NCI-H510A treated with DMSO at 0.1 percent for 48 hours (cell line): ENCODE measurements at places on chromosomes 13 and 19.

DNA sequence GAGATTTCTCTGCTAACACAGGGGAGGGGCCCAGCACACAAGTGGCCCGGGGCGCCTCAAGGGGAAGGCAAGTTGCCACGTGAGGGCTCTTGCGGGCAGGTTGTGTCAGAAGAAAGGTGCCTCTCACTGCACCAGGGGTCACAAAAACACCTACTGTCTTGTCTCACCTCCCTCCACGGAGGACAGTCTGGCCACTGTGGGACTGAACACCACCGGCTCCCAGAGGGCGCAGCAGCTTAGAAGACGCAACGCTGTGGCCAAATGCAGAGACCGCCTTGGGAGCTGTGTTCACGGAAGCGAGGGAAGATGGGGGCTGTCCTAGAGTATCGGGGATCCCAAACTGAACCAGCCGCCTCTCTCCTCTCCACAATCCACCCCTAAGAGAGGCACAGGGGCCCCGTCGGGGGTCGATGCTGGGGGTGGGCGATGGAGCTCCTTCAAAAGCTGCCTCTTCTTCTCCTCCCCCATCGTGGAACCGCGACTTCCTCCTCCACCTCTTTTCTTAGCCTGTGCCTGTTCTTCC is 177.5 kb downstream of the FOXO1 start:
- DNase-seq: no peak

DNA sequence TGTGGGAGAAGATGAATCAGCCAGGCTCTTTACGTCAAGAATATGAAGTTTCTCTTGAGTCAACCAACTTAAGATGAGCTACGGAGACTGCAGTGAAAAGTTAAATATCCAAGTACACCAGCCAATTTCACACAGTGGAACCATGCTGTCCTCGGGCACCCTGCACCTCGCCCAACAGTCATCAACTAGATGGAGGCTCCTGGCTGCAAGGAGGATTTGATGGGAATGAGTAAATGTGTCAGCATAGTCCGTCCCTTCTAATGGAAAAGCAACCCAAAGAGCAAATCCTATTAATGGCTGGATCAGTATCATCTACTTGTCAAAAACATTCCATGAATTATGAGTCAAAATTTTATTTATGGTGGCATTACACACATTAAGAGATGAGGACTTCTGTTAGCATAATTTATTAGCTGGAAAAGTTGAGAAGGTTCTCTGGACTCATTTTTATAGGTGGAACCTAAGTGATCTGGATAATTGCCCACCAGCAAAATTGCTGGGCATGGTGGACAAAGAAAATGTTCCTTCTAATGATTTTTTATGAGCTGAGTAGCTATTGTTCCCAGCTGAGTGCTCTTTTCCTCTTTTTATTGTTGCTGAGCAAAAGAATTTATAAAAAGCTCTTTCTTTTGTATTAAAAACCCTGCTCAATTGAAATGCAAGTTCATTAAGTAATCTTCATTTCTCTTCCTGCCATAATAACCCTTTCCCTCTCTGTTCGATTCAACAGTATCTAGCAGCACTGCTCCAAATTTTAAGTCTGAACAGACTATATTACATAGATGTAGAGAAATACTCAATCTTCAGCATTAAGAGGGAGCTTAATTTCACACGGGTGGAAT is 88.4 kb downstream of the DNAJC15 start:
- no peak for DNase-seq

- no peak for DNase-seq
Measured at GRCh38 chr13:102376318-102376717, 25.5 kb downstream of the FGF14 start.

- DNase-seq: no peak
Measured at GRCh38 chr19:6660930-6661329, 9.0 kb downstream of the TNFSF14 start.

DNA sequence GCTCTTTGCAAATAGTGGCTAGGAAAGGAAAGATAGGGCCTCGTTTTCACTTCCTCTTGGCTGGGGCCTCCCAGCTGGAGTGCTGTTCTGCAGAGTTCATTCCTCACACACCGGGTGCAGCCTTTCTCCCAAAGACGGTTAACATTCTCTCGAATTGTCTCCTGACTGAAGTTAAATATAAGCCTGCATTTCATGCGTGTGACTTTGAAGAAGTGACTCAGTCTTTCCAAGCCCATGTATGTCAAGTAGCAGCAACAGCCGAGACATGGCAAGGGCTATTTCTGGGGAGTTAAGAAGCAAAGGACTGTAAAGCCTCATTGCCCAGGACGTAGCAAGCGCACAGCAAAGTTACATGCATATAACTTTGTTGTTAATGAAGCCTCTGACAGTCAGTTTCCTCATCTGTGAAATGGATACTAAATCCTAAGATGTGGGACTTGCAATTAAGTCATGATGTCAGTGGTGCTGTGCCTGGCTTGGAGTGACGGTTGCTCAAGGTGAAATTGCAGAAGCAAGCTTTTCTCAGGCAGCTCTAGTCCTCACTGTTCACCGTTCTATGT is 502.4 kb downstream of the MYO16 start:
- DNase-seq: no peak
